ENCODE measurements at places on chromosomes 12 and 14.

DNA sequence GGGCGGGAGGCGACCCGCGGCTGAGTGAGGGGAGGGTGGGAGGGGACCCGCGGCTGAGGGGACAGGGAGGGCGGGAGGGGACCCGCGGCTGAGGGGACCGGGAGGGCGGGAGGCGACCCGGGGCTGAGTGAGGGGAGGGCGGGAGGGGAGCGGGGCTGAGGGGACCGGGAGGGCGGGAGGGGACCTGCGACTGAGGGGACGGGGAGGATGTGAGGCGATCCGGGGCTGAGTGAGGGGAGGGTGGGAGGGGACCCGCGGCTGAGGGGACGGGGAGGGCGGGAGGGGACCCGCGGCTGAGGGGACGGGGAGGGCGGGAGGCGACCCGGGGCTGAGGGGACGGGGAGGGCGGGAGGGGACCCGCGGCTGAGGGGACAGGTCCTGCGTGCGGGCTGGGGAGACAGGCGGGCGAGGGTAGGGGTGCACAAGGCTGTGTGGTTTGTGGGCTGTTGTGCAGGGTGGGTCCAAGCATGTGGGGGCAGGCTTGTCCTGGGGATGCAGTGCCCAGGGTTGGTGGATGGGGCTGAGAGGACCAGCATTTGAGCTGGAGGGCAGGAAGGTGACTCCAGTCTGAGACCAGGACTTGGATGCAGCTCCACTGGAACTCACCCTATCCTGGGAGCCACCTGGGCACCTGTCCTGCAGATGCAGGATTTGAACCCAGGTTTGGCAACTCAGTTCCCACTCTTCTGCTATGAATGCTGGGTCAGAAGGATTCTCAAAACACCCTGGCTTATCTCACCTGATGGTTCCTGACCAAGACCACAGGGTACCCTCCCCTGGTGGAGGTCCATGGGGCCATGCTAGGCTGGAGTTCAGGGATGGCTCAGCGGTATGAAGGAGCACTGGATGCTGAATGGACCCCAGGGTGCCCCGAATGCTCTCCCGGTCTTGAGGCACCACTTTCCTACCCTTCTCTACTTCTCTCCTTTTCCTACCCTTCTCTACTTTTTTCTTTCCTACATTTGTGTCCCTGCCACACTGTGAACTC lies 9.4 kb downstream of the PLD4 start:
- H3K27me3 ChIP-seq = no peaks in the 10 kb centered on the region
- H3K27ac ChIP-seq = no peak overlapping the region
- DNase-seq = no peak

- no peak for DNase-seq
- peaks cover 10% of the 10 kb centered on the region for H3K4me1 ChIP-seq
- no peak overlapping the region for H3K27ac ChIP-seq
- no peaks in the 10 kb centered on the region for H3K36me3 ChIP-seq
Observed at GRCh38 chr12:50572760-50573159, 68.0 kb downstream of the DIP2B start.

DNA sequence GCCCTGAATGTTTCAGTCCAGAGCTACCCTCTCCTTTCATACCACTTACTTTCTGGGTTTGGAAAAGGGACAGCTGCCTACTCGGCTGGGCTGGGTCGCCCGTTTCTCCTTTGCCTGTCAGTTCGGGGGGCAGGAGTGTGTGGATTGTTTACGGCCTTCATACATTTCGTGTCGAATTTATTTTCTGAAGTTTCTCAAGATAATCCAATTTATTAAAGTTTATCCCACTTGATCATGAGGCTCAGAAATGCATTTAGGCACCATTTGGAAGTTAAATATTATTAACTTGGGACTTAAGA lies 608 bp downstream of the ZNF410 start:
- peak overlapping the region; percentile 98 for H3K4me3 ChIP-seq
- H3K27me3 ChIP-seq = no peaks in the 10 kb centered on the region
- H3K36me3 ChIP-seq = peaks cover 2% of the 10 kb centered on the region
- H3K27ac ChIP-seq = peak overlapping the region; percentile 83
- DNase-seq = no peak

- peaks cover 37% of the 10 kb centered on the region for H3K27me3 ChIP-seq
- no peak overlapping the region for H3K4me3 ChIP-seq
- DNase-seq = no peak
- H3K36me3 ChIP-seq = no peaks in the 10 kb centered on the region
- H3K27ac ChIP-seq = no peak overlapping the region
Observed at GRCh38 chr12:99133401-99133800, 488.3 kb downstream of the APAF1 start.

DNA sequence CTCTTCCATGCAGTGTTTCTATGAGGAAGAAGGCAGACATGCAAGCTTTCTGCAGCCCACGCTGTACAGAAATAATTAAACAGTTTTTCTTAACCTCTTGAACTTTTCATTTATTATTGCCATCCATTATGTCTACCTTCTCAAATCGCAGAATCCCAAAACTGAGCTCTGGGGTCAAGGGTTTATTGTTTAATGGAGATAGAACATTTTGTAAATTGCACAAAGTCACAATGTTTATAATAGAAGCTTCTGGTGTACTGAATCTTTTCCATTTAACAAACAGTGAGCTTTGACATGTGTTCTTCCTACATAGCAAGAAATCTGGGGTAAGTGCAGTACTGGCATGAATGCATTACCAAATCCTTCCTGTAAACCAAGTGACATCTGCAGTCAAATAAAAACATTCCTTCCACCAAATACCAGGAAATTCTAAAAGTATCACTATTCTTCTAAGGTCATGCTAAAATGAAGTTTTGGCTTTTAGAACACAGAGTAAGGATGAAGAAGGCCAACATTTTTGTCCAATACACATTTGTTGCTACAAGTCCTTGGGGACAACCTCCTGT lies 385.3 kb upstream of the DDHD1 start:
- H3K36me3 ChIP-seq = no peaks in the 10 kb centered on the region
- H3K27me3 ChIP-seq = no peaks in the 10 kb centered on the region
- DNase-seq = no peak
- peaks cover 23% of the 10 kb centered on the region for H3K4me1 ChIP-seq
- H3K27ac ChIP-seq = 0 out of 2 replicates have a peak overlapping the region, but pooled peaks have one; percentile 12

Data from HCT116 (cell line).